NB4 (cell line): ENCODE measurements at places on chromosomes 5 and 9.
A peak's percentile ranks its signal among the peaks of the same experiment; 100 is the strongest.

DNA sequence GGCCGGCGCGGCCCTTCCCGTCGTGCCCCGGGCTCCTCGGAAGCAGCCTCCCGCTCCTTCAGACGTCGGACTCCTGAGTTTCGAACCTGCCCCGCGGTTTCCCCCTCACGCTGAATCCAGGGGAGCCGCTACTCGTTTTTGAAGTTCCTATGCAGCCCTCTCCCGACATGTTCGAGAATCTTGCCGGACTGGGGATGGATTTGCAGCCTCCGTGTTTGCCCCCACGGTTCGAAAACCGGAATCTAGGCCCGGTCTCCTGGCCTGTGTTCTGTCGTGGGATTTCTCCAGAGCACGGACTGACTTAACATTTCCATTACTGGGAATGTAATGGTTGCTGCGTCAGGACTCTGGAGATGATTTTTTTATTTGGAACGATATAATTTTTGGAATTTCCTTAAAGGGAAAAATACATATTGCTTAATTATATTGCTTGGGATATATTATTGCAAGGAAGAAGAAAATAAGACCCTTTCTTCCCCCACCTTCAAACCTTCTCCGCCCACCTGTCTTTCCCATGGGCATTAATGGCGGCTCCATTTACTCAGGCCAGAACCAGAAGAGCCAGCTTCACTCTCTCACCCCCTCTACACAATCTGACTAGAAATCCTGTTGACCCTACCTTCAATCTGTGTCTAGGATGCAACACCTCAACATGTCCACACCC is 8.5 kb upstream of the MGAT1 start:
- DNase-seq = peak; percentile 72

GRCh38 chr9:70772601-70773000 is 348.8 kb downstream of the TRPM3 start:
- DNase-seq = no peak

DNA sequence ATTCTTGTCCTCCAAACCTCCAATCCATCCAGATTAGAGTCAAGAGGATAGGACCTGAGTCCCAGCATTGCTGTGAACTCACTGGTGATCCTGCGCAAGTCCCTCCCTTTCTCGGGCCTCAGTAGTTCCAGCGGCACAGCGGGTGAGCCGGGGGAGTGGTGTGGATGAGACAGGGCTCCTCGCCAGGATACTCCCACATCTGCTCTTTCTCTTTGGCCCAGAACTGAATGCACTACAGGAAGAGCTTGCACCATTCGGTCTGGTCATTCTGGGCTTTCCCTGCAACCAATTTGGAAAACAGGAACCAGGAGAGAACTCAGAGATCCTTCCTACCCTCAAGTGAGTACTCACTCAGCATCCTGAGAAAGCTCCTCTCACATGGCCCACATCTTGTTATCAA is 6.3 kb downstream of the GPX3 start:
- DNase-seq = no peak

- no peak for DNase-seq
Measured at GRCh38 chr9:95024097-95024671, 293.3 kb downstream of the FANCC start.

DNA sequence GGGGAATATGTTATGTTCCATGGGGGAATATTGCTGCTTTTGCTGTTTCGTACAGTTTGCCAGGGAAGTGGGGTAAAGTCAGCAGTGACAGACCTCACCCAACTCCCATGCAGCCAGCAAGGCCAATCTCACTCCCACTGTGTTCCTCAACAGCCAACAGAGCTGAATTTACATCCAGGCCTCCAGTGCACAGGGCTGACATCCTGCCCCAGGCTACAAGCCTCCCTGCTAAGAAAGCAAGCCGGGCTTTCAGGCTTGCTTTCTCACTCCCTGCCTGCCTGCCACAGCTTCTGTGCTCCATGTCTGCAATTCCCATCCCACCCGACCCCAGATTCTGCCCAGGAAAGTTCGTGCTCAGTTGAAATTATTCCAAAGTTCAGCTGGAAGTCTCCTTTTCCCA is 25.5 kb upstream of the SNCAIP start:
- no peak for DNase-seq
